ENCODE measurements at places on chromosomes 1 and 21.

DNA sequence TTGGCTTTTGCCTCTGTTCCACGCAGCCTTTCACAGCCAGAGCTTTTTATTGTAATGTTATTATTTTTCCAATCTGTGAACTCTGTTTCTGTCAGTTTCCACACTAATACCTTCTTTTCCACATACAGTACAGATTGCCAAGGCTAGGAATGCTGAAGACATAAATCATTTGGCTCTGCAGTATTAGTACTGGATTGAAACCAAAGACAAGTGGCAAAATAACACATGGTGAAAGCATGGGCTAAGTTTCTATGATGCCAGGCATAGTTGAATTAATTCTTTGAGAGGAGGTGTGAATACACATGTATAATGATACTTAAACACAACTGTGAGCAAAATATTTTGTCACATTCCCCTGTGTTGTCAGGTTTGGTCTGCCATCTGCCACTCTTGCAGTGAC is 73.5 kb downstream of the TMEM200B start:
- DNase-seq, result no peak

DNA sequence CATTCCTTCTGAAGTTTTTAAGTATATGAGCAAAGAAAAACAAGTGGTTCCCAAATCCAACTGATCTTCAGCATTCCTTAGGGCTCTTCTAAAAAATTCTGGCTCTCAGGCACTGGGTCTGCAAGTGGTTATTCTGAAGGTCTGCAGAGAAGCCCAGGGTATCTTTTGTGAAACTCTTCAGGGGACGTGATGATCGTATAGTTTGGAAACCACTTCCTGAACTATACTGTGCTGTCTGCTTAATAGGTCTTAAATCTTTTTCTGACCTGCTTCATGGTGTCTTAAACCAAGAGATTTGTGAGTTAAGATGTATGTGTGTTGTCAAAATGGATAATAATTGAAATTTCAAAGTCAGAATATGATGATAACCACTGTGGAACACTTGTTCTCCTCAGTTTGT is 115.5 kb downstream of the LHX9 start:
- DNase-seq, result no peak

GRCh38 chr1:15243275-15244043 is 3.6 kb upstream of the FHAD1 start:
- no peak for DNase-seq

DNA sequence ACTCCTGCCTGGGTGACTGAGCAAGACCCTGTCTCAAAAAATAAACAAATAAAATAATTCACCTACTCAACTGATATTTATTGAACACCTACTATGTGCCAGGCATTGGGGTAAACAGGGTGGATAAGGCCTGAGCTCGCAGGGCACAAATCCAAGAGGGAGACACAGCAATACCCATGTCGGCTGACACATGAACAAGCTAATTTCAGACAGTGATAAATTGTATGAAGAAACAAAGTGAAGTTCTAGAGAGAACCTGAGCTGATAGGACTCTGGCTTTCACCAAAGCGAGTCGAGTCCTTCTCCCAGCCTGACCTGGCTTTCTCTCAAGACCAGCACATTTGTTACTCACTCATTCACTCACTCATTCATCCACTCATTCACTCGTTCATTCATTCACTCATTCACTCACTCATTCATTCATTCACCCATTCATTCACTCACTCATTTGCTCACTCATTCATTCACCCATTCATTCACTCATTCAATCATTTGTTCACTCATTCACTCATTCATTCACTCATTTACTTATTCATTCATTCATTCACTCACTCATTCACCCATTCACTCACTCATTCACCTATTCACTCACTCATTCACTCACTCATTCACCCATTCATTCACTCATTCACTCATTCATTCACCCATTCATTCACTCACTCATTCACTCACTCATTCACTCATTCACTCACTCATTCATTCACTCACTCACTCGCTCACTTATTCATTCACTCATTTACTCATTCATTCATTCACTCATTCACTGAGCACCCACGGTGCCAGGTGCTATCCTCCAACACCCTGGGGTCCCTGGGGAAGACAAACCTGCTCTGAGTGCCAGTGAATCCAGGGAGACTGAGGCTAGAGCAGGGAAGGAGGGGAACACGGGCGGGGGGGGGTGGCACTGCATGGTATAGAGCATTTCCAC is 37.4 kb upstream of the CASZ1 start:
- DNase-seq, result no peak

- no peak for DNase-seq
These were observed 71.6 kb upstream of the C1orf21 start for GRCh38 chr1:184315254-184315653.

DNA sequence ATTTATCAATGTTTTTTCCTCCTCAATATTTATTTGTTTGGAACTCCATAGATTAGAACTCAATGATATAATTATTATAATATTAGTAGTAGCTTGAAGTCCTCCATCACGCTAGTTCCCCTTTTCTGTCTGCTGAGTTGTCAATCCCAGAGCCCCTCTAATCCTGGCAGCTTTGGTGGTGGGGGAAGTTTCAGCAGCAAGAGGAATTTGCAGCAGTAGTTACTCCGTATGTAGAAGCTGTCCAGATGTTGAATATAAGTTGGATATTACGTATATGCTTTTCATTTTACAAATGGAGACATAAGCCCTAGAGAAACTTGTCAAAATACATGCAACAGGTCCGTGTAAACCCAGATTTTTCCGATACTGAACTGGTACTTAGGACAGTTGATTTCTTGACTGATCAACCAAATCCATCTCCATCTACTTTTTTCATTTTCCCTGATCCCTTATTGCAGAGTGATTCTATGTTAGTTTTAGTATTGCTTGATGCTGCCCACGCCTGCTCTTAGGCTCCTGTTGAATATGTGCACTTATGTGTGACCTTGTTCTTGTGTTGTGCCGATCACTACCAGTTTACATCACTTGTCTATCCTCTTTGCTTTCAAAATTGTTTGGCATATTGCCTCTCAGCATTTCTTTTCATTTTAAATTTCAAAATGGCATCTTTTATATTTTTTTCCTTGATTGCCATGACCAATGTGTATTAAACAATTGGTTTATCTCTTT is 28.1 kb downstream of the SMAP2 start:
- DNase-seq, result no peak

DNA sequence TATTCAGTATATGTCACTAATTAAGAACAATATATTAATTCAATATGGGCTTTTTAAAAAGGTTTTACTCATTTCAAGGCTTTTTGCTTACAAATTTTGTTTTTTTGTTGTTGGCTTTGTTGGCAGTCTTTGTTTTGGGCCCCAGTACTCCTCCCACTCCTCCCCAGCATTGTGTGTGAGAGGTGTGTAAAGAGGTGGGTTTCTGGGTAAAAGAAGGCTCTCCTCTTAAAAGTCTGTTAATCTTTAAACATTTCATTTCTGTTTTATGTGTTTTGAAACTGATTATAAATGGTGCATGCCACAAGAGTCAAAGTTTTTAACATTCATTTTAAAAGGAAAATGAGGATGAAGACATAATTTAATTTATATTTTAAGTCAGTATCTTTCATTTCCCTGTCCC is 79.6 kb downstream of the SASS6 start:
- no peak for DNase-seq

DNA sequence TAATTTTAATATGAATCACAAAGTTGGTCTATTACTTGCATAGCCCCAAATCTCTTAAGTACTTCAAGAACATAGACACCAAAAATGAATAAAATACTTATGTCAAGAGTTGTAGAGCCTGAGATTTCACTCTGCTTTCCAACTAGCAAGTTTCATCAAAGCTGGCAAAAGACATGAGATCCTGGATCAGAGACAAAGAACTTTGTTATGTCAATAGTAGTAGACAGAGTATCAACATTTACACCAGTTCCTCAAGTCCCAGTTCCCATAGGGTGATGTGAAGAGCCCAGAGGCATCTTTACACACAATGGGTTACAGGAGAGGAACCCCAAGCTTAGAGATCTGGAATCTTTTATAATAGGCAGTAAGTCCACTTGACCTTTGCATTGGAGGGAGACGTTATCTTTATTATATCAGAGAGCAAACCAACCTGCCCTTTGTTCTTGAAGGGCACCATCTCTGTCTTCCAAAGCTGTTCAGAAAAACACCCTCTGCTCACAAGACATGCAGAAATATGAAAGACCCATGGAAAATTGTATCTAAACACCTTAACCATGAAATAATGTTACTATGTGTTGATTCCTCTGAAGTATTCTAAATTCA is 174.4 kb upstream of the GALNT2 start:
- no peak for DNase-seq

- DNase-seq, result peak; percentile 45
These were observed 44.4 kb upstream of the RABGAP1L start for GRCh38 chr1:174114788-174115448.

- DNase-seq, result no peak
These were observed 3.2 kb downstream of the ID3 start for GRCh38 chr1:23555986-23556634.

- no peak for DNase-seq
These were observed 18.8 kb upstream of the LIN9 start for GRCh38 chr1:226327761-226328162.

DNA sequence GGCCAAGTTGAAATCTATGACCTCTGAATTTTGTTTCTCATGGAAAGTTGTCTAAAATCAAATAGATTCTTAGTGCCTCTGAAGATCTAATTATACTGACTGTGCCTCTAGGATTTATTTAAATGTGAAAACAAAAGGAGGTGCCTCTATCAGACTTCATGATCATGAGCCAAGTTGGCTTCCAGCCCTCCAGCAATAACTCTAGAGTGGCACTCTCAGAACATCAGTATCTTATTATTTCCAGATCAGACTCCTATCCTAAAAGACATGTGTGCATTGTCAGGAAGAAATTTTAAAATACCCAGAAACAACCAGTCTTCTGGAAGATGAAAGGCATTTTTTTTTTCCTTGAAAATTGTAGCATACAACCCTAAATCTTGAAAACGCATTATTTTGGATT is 368.0 kb downstream of the PDE4B start:
- no peak for DNase-seq

GRCh38 chr1:160625725-160626498 is 20.9 kb downstream of the SLAMF1 start:
- DNase-seq, result no peak

GRCh38 chr21:31554511-31555022 is 104.9 kb upstream of the SOD1 start:
- DNase-seq, result no peak

- no peak for DNase-seq
These were observed 11.5 kb downstream of the YBEY start for GRCh38 chr21:46297338-46298271.

- DNase-seq, result no peak
These were observed 80.7 kb upstream of the CD34 start for GRCh38 chr1:207991583-207992026.

GRCh38 chr21:27796106-27796505 is 829.2 kb upstream of the ADAMTS5 start:
- no peak for DNase-seq

GRCh38 chr1:87673309-87673708 is 344.6 kb downstream of the LMO4 start:
- DNase-seq, result no peak

DNA sequence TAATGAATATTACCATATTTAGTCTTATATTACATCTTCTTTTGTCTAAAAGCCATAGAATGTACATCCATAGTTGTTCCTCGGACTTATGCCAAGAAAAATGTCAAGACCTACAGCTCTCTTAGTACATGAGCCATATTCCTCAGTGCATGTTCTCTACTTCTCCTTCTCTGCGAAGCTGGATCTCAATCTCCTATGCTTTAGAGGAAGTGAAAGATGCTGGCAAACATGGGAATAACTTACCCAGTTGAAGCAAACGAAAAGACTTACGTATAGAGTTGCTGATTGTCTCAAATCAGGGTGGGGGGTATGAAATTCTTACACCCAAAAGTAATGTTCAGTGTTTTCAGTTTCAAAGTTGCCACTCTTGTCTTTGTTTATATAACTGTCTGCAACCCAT is 32.7 kb downstream of the OR13G1 start:
- no peak for DNase-seq

- DNase-seq, result no peak
These were observed 226.4 kb downstream of the S1PR1 start for GRCh38 chr1:101463195-101463594.

GRCh38 chr1:98964198-98964597 is 40.5 kb downstream of the PLPPR5 start:
- DNase-seq, result no peak

GRCh38 chr1:9120312-9120958 is 8.5 kb downstream of the GPR157 start:
- no peak for DNase-seq

DNA sequence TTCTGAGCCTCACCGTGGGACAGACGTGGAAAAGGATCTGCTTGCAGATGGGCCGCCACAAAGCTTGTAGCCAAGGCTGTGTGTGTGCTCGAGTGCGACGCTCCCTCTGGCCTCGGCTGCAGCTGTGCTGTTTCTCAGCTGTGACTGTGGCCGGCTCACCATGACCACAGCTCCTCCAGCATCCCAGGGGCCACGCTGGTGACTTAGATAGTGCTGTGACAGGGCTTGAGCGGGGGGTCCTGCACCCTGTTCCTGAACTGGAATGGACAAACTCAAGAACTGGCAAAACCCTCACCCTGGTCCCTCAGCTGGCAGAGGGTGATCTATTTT is 17.4 kb upstream of the ACTRT2 start:
- no peak for DNase-seq

GRCh38 chr1:40045182-40045581 is 4.7 kb downstream of the CAP1 start:
- DNase-seq, result no peak

- DNase-seq, result no peak
These were observed 167.5 kb upstream of the CAMK1G start for GRCh38 chr1:209416039-209416438.

- no peak for DNase-seq
These were observed 62.1 kb downstream of the CASZ1 start for GRCh38 chr1:10734375-10734774.

DNA sequence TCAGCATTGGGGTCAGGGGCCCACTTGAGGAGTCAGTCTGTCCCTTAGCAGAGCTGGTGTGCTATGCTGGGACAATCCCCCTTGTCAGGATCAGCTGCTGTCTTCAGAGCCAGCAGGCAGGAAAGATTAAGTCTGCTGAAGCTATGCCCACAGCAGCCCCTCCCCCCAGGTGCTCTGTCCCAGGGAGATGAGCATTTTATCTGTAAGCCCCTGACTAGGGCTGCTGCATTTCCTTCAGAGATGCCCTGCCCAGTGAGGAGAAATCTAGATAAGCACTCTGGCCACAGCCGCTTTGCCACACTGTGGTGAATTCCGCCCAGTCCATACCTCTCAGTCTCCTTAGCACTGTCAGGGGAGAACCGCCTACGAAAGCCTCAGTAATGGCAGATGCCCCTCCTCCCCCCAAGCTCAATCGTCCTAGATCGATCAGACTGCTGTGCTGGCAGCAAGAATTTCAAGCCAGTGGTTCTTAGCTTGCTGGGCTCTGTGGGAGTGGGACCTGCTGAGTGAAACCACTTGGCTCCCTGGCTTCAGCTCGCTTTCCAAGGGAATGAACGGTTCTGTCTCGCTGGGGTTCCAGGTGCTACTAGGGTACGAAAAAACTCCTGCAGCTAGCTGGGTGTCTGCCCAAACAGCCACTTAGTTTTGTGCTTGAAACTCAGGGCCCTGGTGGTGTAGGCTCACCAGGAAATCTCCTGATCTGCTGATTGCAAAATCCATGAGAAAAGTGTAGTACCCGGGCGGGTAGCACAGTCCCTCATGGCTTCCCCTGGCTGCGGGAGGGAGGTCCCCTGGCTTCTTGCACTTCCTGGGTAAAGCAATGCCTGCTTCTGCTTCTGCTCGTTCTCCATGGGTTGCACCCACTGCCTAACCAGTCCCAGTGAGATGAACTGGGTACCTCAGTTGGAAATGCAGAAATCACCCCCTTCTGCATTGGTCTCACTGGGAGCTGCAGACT is 25.1 kb upstream of the TP53BP2 start:
- DNase-seq, result no peak

GRCh38 chr1:109485001-109485400 is 1.3 kb downstream of the ATXN7L2 start:
- no peak for DNase-seq

Measured in CD4-positive, alpha-beta T cell treated with Interleukin-4 for 1 hour (primary cell).